Neural crest cell (in vitro differentiated cells): ENCODE measurements at places on chromosomes 1 and 21. TPM values are rescaled to one million over a fixed set of nuclear protein-coding genes. Genes with fewer than 3 reads are reported as not detected.

Gene OR2M3
- total RNA-seq: not detected in 2 replicates

Gene ETS2
- 15.4 and 16.9 TPM in 2 replicates for total RNA-seq

Gene CBS
- total RNA-seq: 157 and 165 TPM in 2 replicates

Gene CLCA4
- total RNA-seq: not detected in 2 replicates

Gene PRRX1
- total RNA-seq: 4.1 and 4.6 TPM in 2 replicates

Gene PRDM16
- 11.7 and 13.2 TPM in 2 replicates for total RNA-seq

Gene PI4KB
- 46.3 and 52.0 TPM in 2 replicates for total RNA-seq

GRCh38 chr1:166470441-166470840, 303.6 kb upstream of the FAM78B start:
- no peaks in the 10 kb centered on the region for H3K27me3 ChIP-seq
- no peak for DNase-seq
- no peak overlapping the region for H3K4me3 ChIP-seq
- no peaks in the 10 kb centered on the region for H3K36me3 ChIP-seq

DNA sequence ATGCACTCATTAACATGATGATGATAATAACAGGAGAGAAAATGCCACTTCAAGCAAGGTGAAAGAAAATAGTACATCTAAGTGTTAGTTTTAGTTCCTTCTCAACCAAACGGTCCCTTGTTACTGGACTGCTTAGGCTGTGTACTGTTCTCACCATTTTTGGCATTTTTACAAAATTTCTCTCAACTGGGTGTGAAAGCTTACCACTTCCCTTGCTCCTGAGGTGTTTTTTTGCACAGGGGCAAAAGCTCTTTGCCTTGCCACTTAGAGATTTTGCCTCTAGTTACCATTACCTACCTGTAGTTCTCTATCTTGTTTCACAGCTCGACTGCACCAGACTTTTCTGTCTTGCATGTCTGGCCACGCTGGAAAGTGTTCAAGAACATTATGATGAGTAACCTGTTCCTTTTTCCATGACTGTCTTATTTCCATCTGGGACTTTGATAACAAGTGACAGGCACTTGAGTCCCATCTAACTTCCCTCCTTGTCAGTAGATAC, 10.7 kb downstream of the NEK7 start:
- no peak overlapping the region for H3K27ac ChIP-seq
- peaks cover 9% of the 10 kb centered on the region for H3K4me1 ChIP-seq
- H3K4me3 ChIP-seq: no peak overlapping the region
- H3K36me3 ChIP-seq: peaks cover 3% of the 10 kb centered on the region
- no peaks in the 10 kb centered on the region for H3K27me3 ChIP-seq

DNA sequence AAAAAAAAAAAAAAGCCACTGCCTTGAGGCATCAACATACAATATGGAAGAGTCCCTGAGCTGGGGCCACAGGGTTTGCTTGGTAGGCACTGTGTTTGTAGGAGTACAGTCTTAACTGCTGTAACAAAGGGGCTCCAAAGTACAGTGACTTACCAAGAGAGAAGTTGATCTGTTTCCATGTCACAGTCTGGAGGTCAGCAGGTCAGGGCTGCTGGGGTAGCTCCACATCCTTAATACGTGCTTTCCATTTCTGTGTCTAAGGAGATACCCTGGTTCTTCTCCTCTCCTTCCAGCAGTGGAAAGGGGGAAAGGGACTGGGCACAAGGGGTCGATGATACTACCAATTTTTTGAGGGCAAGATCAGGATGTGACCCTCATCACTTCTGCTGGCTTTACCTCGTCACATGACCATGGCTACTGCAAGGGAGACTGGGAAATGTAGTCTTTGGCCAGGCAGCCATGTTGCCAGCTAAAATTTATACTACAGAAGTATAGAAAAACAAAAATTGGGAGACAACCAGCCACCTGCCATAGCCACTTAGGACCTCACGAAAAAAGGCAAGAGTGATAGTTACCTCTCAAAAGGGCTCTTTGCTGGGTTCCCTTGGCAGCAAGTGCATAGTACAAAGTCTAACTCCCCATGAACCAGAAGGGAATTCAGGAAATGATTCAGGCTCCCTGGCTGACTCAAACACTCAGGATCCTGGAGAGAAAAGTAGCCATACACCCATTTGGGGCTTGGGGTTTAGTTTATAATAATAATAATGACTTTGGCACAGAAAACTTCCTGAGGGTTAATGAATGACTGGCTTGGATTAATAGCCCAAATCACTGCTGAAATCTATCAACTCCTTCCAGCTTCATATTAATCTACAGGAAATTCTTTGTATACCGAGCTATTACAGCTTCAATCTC, 52.7 kb upstream of the ATP5PO start:
- no peak for DNase-seq
- H3K27ac ChIP-seq: peak overlapping the region; percentile 30
- H3K4me3 ChIP-seq: no peak overlapping the region
- no peaks in the 10 kb centered on the region for H3K27me3 ChIP-seq
- H3K4me1 ChIP-seq: peaks cover 18% of the 10 kb centered on the region
- peaks cover 8% of the 10 kb centered on the region for H3K36me3 ChIP-seq

DNA sequence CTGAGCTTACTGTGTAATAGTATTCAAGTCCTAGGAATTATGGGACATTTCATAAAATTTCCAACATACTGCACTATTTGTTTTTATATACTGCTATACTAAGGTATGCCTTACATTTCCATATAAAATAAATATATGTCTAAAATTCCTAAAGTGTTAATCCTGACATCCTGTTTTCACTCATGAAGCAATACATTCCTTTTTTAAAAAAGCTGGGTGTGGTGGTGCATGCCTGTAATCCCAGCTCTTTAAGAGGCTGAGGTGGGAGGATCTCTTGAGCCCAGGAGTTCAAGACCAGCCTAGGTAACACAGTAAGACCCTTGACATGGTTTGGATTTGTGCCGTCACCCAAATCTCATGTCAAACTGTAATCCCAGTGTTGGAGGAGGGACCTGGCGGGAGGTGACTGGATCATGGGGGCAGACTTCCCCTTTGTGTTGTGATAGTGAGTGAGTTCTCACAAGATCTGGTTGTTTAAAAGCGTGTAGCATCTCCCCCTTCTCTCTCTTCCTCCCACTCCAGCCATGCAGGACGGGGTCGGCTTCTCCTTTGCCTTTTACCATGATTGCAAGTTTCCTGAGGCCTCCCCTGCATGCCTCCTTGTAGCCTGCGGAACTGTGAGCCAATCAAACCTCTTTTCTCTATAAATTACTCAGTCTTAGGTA, 5.8 kb downstream of the CDC42BPA start:
- H3K4me1 ChIP-seq: peaks cover 53% of the 10 kb centered on the region
- peak overlapping the region; percentile 7 for H3K4me3 ChIP-seq
- no peaks in the 10 kb centered on the region for H3K27me3 ChIP-seq

GRCh38 chr1:241215683-241216082, 141.3 kb downstream of the RGS7 start:
- H3K4me1 ChIP-seq: no peaks in the 10 kb centered on the region
- peaks cover 4% of the 10 kb centered on the region for H3K27me3 ChIP-seq
- no peaks in the 10 kb centered on the region for H3K36me3 ChIP-seq
- no peak overlapping the region for H3K27ac ChIP-seq
- H3K4me3 ChIP-seq: no peak overlapping the region
- DNase-seq: no peak

GRCh38 chr1:19196331-19196730, 13.7 kb downstream of the UBR4 start:
- H3K27me3 ChIP-seq: no peaks in the 10 kb centered on the region
- H3K4me3 ChIP-seq: no peak overlapping the region
- no peak overlapping the region for H3K27ac ChIP-seq
- no peak for DNase-seq
- H3K36me3 ChIP-seq: peaks cover 10% of the 10 kb centered on the region

DNA sequence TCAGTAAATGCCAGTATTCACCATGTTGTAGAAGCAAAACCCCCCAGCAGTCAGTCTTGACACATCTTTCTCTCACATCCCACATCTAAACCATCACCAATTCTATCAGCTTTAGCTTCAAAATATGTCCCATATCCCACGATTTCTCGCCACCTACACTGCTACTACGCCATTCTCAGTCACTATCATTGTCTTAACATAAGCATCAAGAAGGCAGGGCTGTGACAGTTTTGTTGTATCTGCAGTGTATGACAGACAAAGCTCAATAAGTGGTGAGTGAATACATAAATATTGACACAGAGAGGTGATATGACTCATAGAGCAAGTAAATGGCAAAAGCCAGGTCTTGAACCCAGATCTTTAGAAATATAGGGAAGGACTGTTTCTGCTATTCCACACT, 59.9 kb downstream of the JAK1 start:
- no peak overlapping the region for H3K4me3 ChIP-seq
- no peaks in the 10 kb centered on the region for H3K4me1 ChIP-seq
- no peak overlapping the region for H3K27ac ChIP-seq
- no peak for DNase-seq

DNA sequence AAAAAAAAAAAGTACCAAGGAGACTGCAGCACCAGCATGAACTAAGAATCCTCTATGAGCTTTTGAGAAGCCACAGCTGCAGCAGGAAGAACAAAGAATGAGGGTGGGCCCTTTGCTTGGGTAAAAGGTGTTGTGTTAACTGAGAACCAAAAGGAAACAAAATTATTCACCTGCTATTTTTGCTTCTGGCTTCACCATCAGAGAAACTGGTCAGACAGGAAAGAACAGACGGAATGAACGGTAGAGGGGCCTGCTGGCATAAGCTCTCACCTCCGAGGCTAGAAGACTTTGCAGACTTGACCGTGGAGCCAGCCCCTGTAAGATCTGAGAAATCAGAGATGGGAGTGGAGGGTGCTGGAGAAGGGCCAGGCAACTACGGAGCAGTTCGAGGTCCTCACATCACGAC, 27.6 kb downstream of the IL10RB start:
- H3K27ac ChIP-seq: no peak overlapping the region
- DNase-seq: no peak

DNA sequence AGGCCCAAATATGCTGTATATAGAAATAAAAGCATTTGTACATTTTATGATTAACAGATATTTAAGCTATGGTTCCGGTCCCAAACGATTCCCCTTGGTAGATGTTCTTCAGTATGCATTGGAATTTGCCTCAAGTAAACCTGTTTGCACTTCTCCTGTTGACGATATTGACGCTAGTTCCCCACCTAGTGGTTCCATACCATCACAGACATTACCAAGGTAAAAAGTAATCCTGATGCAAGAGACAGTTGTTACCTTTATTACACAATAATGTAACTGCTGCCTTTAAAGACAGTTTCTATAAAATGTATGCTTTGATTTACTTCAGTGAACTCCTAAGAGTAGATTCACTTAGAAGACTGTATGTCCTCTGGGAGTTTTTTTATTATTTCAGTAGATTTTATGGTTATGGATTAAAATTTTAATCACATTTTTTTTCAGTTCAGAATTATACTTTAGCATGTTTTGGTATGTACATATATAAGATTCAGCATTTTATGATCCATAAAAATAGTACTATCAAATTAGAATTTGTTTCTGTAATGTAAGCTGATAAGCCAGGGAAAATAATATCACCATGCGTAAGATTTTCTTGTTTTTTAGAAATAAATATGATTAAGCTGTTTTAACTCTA, 96.5 kb downstream of the USP25 start:
- no peaks in the 10 kb centered on the region for H3K27me3 ChIP-seq
- no peak overlapping the region for H3K4me3 ChIP-seq
- H3K27ac ChIP-seq: no peak overlapping the region
- no peak for DNase-seq

DNA sequence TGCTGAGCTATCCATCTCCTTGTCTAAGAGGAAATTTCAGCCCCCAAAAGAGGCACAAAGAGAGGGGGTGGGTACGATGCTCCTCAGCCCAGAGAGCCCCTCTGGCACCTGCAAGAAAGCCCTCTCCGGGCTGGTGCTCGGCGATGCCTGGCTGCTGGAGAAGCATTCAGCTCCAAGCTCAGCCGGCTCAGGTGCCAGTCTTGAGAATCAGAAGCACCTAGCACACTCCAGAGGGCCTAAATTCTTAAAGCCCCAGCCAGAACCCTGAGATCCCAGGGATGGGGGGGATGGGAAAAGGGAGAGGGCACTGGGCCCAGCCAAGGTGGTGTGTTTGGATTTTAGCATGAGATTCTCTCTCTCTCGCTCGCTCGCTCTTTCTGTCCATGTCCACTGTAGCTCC, 2.9 kb downstream of the GRIK3 start:
- H3K27ac ChIP-seq: no peak overlapping the region
- H3K27me3 ChIP-seq: peaks cover 94% of the 10 kb centered on the region
- H3K4me1 ChIP-seq: peaks cover 33% of the 10 kb centered on the region
- H3K36me3 ChIP-seq: no peaks in the 10 kb centered on the region
- DNase-seq: no peak
- peak overlapping the region; percentile 21 for H3K4me3 ChIP-seq

- no peak overlapping the region for H3K27ac ChIP-seq
- H3K4me3 ChIP-seq: no peak overlapping the region
- no peak for DNase-seq
- H3K4me1 ChIP-seq: peaks cover 3% of the 10 kb centered on the region
Observed at GRCh38 chr1:93114391-93114790, 35.3 kb downstream of the MTF2 start.

GRCh38 chr1:45221716-45222115, 15.3 kb upstream of the ZSWIM5 start:
- no peaks in the 10 kb centered on the region for H3K4me1 ChIP-seq
- H3K27me3 ChIP-seq: no peaks in the 10 kb centered on the region
- H3K36me3 ChIP-seq: no peaks in the 10 kb centered on the region
- no peak overlapping the region for H3K4me3 ChIP-seq
- DNase-seq: no peak

DNA sequence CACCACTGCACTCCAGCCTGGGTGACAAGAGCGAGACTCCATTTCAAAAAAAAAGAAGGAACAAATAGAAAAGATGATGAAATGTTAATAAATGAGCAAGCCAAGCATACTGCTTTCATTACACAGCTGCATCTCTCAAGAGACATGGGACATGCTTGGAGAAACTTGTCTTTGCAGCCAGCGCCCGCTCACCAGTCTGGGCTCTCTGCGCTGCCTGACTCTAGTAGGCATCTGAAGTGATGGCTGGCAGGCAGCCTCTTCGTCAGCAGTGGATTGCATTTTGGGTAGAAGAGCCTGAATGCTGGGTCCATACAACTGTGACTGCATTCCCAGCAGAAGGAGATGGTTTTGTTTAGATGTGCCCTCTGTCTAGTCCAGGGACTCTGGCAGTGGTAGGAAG, 48.0 kb downstream of the IL6R start:
- peaks cover 3% of the 10 kb centered on the region for H3K4me1 ChIP-seq
- DNase-seq: no peak
- H3K36me3 ChIP-seq: no peaks in the 10 kb centered on the region

- no peaks in the 10 kb centered on the region for H3K27me3 ChIP-seq
- H3K36me3 ChIP-seq: peaks cover 13% of the 10 kb centered on the region
- DNase-seq: peak; percentile 18
- peaks cover 26% of the 10 kb centered on the region for H3K4me1 ChIP-seq
- peak overlapping the region; percentile 98 for H3K27ac ChIP-seq
- peak overlapping the region; percentile 88 for H3K4me3 ChIP-seq
Observed at GRCh38 chr21:17612023-17612564, 607 bp downstream of the BTG3 start.

GRCh38 chr1:94550396-94550795, 8.8 kb upstream of the F3 start:
- H3K36me3 ChIP-seq: no peaks in the 10 kb centered on the region
- peaks cover 55% of the 10 kb centered on the region for H3K4me1 ChIP-seq
- H3K4me3 ChIP-seq: no peak overlapping the region
- no peak overlapping the region for H3K27ac ChIP-seq
- no peaks in the 10 kb centered on the region for H3K27me3 ChIP-seq
- no peak for DNase-seq
